ENCODE measurements at places on chromosomes 5 and 9. TPM values are rescaled to one million over a fixed set of nuclear protein-coding genes. Genes with fewer than 3 reads are reported as not detected.

The CWC27 gene
- total RNA-seq, result 15.2 TPM

DNA sequence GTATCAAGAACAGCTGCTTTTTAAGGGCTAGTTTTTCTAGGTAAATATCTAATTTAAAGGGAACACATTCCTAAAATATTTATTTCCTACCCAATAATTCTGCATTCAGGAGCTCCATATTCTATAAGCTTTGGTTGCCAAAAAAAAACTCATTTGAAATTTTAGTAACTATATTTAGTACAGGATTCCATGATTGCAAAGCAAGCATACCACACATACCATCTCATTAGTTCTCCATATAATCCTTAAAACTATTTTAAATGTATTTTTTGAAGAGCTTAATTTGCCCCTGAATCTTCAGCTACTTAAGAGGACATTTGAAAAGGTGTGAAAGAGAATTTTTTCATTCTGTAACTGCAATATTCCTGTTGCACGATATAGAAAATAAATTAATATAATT lies 877.0 kb downstream of the NR2F1-AS1 start:
- no peak for DNase-seq

DNA sequence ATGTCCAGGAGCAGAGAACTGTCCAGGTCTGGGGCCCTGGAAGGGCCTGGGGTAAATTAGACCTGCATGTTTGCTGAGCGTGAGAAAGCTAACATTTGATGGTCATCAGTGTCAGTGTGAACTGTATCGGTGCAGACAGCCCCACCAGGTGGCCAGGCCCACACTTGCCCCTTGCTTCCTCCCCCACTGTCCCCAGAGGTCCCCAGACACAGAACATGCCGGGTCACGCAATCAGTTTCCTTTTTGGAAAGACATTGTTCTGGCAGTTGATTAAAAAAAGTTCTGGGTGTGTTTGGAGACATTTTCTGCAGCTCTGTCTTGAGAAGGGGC lies 1.5 kb downstream of the NKD2 start:
- DNase-seq, result no peak

GRCh38 chr5:163440954-163441353 lies 3.6 kb downstream of the CCNG1 start:
- DNase-seq, result no peak

The SLIT3 gene
- 82.6 TPM for total RNA-seq

The AJM1 gene
- 1.4 TPM for total RNA-seq

GRCh38 chr5:160421625-160422258 lies at the start of gene PTTG1:
Gene PTTG1, plus strand, starts transcription at chr5:160421855. Its CDS starts 458 bp downstream, at chr5:160422313.
- DNase-seq, result peak; percentile 99

DNA sequence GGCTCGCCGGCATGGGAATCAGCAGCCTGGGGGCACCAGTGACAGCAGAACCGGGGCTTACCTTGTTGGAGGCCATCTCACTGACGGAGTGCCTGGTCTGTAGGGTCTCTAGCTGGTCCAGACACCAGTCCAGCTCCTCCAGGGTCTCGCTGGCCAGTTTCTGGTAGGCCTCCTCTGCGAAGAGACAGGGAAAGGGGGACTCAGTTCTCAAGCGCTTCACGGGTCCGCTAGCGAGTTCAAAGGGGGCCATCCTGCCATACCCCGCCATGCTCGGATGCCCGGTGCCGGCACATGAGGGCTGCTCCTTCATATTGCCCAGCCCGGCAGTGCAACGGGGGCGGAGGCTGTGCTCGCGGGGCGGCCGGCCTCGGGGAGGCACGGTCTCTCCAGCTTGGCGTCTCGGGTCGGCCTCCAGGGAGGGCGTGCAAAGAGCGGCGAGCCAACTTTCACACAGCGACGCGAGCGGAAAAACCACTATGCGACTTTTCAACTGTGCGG lies 456.0 kb downstream of the RAB3C start:
- DNase-seq, result peak; percentile 46

GRCh38 chr9:81562231-81563019 lies 126.9 kb downstream of the TLE1 start:
- no peak for DNase-seq

The PCDHGA7 gene
- 7.0 TPM for total RNA-seq

GRCh38 chr5:55868846-55869245 lies 17.7 kb downstream of the IL31RA start:
- peak; percentile 87 for DNase-seq

DNA sequence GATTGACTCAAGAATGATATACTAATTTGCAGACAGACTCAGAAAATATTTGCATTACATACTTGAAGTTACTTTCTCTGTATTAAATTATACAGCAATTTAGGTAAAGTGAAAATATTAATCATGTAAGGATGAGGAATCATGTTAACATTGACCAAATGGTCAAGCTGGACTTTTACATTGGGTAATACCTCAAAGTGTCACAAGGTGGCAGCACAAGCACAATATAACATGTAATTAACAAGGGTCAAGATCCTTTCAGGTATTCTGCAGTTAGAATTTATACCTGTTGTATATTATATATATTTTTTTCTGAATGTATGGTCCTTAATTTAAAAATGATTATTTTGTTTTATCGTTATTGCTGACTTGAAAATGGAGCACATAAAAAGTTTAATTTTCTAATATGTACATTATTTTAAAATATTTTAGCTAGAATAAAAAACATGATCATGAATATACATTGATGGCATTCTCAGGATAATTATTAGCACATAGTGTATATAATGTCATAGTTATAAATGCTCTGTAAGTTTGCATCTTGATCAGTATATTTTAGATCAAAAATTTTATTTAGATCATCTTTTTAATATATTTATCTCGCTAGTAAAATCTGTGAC lies 8.6 kb downstream of the HAPLN1 start:
- DNase-seq, result peak; percentile 45

- DNase-seq, result peak; percentile 65
Measured at GRCh38 chr5:181217111-181217802, 5.8 kb upstream of the TRIM41 start.

The AKNA gene
- total RNA-seq, result 11.3 TPM

The KCNMB1 gene
- total RNA-seq, result 12.8 TPM

Data from umbilical cord (tissue), 2 donors.